Activated CD4-positive, alpha-beta T cell treated with anti-CD3 and anti-CD28 coated beads, Interleukin-2, amount 50 U/mL, for 4 hours (primary cell): ENCODE measurements at places on chromosomes 2 and 18.

GRCh38 chr2:64742678-64743077, 89.0 kb upstream of the SERTAD2 start:
- no peak for DNase-seq

DNA sequence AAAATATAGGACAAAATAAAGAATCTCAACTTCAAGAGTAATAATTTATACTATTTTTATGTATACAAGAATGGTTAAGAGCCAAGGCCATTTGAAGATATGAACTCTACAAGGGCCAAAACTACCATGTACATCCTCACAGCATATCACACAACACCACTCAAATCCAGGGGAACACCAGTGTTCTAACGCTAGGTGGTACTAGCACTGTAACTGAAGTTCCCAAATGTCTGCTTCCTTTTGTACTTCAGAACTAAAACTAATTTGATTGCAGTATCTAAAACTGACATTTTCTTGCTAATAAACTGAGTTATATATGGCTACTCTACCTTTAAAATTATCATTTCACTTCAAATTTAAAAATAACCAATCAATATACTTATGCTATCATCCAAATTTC, 47.0 kb downstream of the REV1 start:
- DNase-seq, result no peak

DNA sequence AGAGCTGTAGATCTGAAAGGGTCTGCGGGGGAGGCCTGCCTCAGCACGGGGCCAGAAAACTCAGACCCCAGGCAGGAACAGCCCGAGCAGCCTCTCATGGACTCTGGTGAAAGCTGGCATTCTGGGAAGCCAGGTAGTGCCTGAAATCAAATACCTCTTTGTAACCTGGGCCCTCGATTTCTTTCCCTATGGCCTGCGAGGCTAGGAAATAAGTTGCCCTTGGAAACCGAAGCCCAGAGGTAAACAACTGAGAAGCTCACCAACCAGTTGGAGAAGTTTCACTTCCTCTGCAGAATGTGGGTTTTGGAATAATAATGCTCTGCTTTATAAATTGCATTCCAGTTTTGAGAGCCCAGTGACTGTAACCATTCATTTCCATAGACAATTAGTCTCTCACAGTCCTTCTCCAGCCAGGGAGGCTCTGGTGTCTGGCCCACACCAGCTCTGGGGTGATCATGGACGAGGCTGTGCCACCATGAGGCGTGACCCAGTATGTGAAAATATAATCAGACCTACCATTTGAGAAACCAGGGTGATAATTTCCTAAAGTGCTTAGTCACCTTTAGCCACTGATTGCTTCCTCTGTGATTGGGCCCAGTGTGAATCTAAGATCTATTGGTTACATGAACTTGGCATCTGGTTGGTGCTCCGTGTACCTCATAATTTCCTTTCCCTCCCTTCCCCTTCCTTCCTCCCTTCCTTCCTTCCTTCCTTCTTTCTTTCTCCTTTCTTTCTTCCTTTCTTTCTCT, 133.1 kb upstream of the PELI1 start:
- DNase-seq, result no peak

- DNase-seq, result no peak
Measured at GRCh38 chr18:10142056-10142455, 228.2 kb downstream of the VAPA start.

GRCh38 chr2:221465776-221466175, 106.3 kb downstream of the EPHA4 start:
- no peak for DNase-seq

DNA sequence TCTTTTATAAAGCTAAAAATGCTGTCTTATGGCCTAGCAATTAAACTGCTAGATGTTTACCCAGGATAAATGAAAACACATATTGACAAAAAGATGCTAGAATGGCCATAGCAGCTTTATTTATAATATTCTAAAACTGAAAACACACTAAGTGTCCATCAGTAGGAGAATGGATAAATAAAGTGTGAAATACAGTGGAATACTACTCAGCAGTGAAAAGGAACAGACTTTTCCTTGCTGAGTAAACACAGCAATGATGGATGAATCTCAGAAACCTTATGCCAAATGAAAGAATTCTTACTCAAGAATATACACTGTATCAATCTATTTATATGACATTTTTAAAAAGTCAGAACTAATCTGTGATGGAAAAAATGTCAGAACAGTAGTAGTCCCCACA, 33.2 kb downstream of the DDX1 start:
- no peak for DNase-seq

DNA sequence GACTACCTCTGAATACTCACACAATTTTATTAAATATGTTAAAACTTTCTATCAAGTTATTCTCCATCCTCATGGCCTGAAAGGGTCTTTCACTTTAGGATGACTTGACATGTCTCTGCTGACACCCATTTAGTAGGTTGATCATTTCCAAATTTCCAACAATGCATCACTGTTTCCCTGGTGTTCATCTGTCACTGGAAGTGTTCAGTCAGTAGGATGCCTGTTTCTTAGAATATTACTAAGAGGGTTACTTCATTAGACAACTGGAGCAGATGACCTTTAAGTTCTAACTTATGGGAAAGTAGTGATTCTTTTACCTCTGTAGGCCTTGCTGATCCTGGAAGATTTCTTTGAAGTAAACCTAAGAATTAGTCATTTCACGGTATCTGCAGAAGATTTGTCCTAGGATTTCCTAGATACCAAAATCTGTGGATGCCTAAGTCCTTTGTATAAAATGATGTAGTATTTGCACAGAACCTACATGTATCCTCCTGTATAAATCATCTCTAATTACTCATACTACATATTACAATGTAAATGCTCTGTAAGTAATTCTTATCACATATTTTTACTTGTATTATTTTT, 77.7 kb downstream of the MAP3K20 start:
- no peak for DNase-seq

DNA sequence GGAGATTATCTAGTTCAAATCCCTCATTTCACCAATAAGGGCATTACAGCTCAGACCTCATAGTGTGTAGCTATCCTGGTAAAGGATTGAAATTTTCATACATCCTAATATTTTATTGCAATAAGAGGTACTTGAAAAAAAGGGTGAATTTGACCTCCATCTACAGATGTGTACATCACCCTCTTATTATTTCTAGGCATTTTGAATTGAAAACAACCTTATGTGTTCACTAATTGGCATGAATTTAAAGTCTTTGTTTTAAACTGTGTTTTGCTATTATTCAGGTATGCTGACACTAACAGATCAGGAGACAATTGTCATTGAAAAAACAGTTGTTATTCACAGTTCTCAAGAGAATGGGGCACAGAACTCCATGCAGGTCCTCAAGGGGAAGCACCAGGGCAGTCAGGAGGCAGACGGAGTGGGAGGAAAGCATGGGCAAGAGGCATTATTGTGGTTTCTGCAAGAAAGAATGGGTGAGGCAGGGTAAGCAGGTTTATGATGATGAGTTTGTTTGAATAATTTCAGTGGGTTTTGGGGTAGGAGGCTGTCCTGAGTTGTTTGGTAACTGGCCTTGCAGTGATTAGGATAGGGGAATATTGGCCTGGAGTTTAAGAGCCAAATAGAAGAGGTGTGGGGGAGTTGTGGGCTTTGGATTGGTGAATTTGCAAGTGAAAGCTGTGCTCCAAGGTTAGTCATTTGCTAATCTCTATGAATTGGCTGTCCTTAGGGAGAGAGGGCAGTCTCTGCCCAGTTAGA, 194.6 kb downstream of the GPD2 start:
- DNase-seq, result no peak

- DNase-seq, result no peak
Measured at GRCh38 chr2:227703961-227704360, 13.9 kb downstream of the SLC19A3 start.

DNA sequence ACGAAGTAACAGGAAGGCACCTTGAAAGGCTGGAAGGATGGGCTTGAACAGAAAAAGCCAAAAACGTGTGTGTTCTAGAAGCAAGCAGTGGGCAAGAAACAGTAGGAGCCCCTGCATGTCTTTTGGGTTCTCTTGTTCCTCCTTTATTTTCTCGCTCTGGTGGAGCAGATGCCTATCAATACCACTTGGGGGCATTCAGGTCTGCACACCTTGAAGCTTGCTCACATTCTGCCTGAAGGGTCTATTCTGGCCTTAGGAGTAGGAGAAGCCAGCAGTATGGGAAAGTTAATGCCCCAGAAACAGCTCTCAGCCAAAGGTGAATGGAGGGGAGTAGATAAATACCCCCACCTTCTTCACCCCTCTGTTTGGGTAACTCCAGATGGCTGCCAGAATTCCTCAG, 204.5 kb downstream of the TXNL1 start:
- no peak for DNase-seq

GRCh38 chr2:76642129-76642528, 880.0 kb downstream of the LRRTM4 start:
- DNase-seq, result no peak

DNA sequence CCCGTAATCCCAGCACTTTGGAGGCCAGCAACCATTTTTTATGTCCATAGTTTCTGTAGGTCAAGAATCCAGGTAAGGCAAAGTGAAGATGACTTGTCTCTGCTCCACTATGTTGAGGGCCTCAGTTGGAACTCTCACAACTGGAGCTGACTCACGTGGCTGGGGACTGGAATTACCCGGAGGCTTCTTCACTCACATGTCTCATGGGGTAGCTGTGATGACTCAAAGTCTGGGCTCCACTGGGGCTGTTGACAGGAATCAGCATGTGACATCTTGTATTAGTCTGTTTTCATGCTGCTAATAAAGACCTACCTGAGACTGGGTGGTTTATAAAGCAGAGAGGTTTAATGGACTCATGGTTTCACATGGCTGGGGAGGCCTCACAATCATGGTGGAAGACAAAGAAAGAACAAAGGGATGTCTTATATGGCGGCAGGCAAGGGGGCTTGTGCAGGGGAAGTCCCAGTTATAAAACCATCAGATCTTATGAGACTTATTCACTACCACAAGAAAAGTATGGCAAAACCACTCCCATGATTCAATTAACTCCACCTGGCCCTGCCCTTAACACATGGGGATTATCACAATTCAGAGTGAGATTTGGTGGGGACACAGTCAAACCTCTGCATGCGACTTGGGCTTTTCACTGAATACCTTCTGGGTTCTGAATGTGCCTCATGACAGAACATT, 7.8 kb upstream of the PPP1R1C start:
- no peak for DNase-seq

DNA sequence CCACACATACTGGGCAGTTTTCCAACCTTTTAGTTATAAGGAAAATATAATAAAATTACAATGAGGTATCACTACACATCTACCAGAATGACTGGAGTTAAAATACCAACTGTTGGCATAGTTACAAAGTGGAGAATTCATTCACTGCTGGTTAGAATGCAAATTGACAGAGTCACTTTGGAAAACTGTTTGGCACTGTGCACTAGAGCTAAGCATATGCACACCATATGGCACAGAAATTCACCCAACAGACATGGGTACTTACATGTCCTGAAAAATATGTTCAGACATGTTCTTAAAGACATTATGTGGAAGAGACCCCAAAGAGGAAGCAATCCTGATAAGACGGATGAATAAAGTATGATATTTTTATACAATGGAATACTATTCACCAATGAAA, 686.1 kb upstream of the RAB6C start:
- DNase-seq, result no peak

DNA sequence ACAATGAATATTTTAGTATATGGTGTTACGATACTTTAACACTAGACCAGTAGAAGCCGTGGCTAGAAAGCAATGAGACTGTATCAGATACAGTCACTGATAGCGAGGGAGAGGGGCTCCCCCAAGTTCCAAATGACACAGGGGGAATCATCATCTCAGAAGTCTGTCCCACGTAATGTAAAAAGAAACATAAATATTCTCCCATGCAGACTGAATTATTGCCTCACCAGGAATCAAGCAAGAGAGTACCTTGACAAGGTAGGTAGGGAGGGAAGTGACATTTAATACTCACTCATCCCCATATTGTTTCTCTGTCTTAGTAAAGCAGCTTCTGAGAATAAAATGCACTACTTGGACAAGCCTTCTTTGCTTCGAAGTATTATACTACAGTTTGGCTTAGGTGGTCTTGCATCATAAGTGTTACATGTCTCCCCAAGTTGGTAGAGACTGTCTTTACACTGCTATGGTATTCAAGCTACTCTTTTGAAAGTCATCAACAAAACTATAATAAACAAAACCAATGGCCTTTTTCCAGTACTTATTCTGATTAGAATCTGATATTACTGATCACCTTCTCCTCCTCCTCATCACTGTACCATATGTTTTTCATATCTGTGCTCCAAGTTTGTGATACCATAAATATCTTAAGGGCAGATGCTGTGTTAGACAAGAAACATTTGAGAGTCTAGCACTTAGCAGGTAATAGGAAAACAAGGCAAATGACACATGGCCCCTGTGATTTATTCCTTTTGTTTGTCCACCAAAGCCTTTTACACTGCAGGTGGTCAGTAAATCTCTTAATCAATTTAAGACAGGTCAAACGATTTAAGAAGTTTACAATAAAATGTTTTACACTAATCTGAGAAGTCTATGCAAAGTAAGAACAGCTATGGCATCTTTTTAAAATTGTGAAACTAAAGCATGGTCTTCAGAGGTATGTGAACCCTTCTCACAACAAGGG, 2.7 kb downstream of the LAPTM4A start:
- DNase-seq, result no peak

GRCh38 chr18:7941533-7941932, 374.4 kb downstream of the PTPRM start:
- no peak for DNase-seq

- DNase-seq, result no peak
Measured at GRCh38 chr2:240557101-240557751, 562 bp downstream of the ANKMY1 start.

DNA sequence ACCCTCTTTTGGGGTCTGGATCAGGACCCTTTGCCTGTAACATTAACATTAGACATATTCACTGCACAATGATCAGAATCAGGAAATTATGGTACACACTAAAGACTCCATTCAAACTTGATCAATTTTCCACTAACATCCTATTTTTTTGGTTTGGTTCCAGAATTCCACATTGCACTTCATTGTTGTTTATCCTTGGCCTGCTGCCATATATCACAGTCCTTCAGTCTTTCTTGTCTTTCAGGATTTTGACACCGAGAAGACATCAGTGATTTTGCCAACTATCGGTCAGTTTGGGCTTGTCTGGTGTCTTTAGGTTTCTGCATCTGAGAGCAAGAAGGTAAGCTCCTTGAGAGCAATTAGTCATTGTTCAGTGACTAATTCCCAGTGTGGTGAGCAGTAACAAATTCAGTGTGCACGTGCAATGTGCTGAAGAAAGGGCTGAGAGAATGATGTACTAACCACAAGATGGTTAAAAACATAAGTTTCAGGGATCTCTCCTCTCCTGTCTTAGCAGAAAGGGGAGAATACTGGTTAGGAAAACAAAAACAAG, 23.5 kb downstream of the MARCHF4 start:
- DNase-seq, result no peak

DNA sequence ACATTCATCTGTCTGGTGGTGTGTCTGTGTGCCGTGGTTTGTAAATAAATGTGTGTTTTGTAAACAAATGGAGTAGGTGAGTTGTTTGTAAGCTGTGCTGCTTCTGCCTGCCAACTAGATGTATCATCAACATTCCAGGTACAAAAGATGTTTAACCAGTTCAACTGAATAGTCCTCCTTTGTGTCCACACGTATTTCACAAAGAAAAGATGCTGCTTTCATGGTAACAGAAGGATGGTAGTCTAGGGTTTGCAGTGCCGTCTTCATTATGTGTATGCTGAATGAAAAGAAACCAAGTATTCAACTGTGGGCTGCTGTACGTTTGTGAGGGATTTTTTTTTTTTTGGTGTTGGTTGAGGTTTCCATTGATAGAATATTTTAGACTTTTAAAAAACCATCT, 72.1 kb downstream of the CAMKMT start:
- DNase-seq, result no peak
